ENCODE measurements at places on chromosomes 1 and 21.
A peak's percentile ranks its signal among the peaks of the same experiment; 100 is the strongest.

DNA sequence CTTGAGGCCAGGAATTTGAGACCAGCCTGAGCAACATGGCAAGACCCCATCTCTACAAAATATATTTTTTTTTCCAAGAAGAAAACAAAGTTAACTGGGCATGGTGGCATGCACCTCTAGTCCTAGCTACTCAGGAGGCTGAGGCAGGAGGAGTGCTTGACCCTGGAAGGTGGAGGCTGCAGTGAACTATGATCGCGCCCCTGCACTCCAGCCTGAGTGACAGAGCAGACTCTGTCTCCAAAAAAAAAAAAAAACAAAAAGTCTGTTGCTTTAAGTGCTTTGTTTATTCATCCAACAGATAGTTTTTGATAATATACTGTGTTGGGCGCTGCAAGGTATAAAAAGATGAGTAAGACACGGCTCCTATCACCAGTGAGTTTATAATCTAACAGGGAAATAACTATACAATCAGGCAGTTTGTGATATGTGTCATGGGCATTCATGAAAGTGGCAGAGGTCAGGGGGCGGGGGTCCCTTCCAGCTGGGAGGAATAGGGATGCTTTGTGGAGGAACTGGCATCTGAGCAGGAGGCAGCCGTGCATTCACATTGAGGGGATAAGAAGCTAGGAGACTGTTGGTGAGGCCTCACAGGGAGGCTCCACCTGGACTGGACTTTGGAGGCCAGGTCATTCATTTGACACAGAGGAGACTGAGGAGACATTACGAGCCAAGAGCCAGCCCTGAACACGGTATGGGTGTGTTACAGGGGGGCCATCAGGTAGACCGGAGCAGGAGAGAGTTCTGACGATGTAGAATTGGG, 67.3 kb upstream of the ERRFI1 start:
- DNase-seq: no peak

GRCh38 chr1:7478809-7479499, 292.1 kb upstream of the VAMP3 start:
- DNase-seq: peak; percentile 31

DNA sequence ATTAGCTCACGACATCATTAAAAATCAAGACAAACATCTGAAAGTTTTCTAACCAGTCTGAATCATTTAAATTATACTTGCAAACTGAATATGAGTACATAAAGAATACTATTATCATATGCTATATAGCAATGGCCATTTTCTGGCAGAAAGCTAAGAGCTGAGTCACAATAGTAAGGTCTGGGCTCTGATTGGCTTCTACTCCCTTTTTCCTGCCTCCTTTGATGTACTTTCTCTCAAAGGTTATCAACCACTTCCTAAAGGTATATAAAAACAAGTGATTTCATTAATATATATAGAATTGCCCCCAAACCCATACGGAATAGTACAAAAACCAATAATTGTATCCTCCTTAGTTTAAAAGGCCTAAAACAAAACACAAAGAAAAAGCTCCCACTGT, 7.0 kb downstream of the KCNA3 start:
- DNase-seq: no peak

- DNase-seq: peak; percentile 76
Observed at GRCh38 chr1:202144402-202145067, at the start of gene ARL8A. Gene ARL8A (minus strand): TSS chr1:202144737. CDS start chr1:202144572, 165 bp downstream.

GRCh38 chr21:39142972-39143371, 40.3 kb downstream of the PSMG1 start:
- no peak for DNase-seq

- no peak for DNase-seq
Observed at GRCh38 chr1:231000639-231001038, 21.7 kb downstream of the ARV1 start.

DNA sequence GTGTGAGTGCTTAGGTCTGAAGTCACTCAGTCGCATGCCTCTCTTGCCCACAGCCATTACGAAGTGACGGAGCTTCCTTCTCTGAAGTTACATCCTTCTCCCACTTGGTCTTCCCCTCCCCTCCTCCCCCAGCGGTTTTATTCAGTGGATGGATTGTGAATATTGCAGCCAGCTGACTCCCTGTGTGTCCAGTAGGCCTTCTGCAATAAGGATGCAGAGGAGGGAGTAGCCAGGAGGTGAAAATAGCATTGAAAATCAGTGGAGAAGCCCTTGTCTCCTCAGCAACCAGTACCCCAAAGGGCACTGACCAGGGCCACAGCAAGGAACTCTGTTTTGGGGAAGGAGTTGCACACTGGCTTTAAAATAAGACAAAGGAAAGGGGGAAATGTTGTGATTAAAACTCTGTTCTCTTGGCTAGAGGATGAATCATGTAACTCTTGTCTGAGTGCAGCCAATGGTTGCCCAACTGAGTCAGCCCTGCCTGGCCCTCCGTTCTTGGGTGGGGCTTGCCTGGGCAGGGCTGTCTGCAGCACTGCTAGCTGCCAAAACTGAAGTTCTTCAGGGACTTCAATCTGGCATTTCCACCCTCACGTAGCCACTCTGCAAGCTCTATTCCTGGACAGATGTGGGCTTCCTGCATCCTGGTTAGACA, 4.3 kb downstream of the S100A10 start:
- no peak for DNase-seq

GRCh38 chr1:202310071-202310725, 31.5 kb downstream of the UBE2T start:
- peak; percentile 14 for DNase-seq

GRCh38 chr21:29238967-29239290, 59.8 kb upstream of the BACH1 start:
- peak; percentile 90 for DNase-seq

DNA sequence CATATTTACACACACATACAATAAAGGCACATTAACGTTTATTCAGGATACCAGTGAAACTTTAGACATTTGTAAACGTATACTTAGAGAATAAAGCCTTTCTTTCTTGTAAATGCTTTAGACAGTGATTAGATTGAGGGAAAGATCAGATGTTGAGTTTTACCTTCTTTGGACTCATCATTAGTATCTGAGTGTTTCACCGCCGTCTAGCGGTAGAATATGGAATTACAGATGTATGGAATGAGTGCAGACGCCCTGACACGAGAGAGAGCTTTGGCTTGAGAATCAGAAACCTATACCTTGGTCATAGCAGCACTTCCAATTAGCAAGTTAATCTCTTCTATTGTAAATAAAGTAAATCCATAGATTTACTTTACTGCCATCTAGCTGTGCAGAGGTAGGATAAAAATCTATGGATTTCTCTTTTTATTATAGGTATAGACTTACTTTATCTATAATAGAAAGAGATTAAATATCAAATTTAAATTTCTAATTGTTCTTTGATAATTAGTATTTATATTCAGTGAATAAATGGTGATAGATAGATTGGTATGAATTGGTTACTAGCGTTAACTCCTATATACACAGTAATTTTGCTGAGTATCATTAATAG, 12.6 kb downstream of the FLG2 start:
- DNase-seq: peak; percentile 77

DNA sequence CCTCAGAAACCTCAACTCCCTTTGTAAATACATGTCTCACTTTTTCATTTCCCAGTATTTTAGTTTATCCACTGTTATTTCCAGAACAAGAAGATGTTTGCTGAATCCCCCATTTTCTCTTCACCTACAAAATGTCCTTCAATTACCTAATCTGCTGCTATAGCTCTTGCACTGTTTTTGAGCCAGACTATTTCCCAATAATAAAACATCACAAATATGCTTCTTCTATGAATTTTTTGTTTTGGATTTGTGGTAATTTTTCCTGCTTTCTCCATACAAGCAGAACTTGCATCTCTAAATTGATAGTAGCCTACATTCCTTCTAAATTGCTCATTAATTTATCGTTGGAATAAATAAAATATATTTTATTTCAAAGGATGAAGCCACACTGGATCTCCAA, 199.6 kb upstream of the C1orf87 start:
- DNase-seq: no peak

- DNase-seq: no peak
Observed at GRCh38 chr1:168696125-168696760, 32.8 kb downstream of the DPT start.

- DNase-seq: peak; percentile 10
Observed at GRCh38 chr1:92599184-92599583, 112.5 kb upstream of the GFI1 start.

- DNase-seq: no peak
Observed at GRCh38 chr1:218891577-218891976, 282.1 kb upstream of the LYPLAL1 start.

- no peak for DNase-seq
Observed at GRCh38 chr1:3693321-3693720, 41.0 kb downstream of the TP73 start.

DNA sequence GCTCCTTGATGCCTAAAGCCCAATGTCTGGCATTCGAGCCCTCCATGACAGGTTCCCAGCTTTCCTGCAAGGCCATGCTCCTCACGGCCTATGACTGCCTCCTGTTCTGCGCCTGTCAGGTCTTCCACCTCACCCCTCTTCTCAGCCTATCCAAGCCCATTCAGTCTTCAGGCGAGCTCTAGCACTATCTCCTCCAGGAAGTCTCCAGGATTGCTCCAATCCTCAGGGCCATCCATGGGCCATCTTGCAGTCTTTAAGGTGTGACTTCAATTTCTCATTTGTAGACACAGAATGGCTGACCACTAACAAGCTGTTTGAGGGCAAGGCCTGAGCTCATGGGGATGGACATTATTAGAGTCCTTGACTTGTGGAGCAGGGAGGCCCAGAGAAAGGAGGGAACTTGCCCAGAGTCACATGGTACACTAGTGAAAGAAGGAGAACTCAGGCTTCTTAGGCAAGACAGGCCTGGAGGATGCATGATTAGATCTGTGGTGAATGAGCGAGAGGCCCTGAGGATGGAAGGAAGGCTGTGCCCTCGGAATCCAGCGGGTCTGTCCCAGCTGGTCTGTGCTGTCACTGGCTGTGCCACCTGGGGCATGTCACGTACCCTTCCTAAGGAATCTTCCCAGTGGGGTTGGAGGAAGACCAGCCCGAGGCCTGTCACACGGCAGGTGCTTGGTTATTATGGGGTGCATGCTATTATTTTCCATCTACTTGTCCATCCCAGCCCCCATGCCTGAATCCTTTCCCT, 1.2 kb upstream of the ACOT11 start:
- DNase-seq: no peak

DNA sequence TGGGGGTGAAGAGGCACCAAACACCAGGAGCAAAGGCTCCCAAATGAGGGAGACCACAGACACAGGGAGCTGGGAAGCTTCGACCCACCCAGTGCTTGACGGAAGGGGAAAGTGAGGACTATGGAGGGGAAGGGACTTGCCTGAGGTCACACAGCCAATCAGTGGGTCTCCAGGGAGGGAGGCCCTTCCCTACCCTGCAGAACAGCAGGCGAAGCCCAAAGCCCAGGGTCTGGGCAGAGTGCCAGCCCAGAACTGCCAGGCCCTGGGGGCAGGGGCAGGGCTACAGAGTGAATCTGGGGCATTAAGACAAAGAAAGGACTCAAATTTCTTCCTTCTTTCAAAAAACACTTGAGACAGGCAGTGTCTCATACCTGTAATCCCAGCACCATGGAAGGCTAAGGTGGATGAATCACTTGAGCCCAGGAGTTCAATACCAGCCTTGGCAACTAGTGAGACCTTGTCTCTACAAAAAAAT, 45.5 kb upstream of the ECE1 start:
- DNase-seq: peak; percentile 90

- DNase-seq: no peak
Observed at GRCh38 chr1:24476571-24476970, 26.1 kb upstream of the RCAN3 start.

DNA sequence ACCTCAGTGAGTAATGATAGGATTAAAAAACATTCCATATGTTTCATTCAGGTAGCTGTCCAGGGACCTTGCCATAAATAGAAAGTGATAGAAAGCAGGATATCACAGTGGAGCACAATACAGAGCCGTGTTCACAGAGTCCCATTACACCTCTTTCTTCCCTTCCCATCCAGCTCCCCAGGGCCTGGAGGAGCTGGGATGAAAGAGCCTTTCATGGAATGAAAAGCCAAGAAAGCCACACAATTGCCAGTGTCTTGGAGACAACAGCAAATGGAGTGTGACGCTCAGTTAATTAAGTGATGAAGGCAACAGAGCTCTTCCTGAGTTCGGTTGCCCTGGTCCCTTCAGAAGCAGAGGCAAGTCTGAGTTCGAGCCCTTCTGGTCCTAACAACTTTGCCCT, 387.3 kb upstream of the PLXNA2 start:
- no peak for DNase-seq

GRCh38 chr1:201539561-201540431, 869 bp downstream of the NAV1 start:
- DNase-seq: no peak

GRCh38 chr1:11650331-11650991, 3.8 kb downstream of the FBXO2 start:
- peak; percentile 97 for DNase-seq

- DNase-seq: no peak
Observed at GRCh38 chr21:27722095-27722494, 755.2 kb upstream of the ADAMTS5 start.

- no peak for DNase-seq
Observed at GRCh38 chr1:58997637-58998036, 213.8 kb upstream of the JUN start.

- DNase-seq: no peak
Observed at GRCh38 chr21:45572783-45573451, 30.7 kb upstream of the SLC19A1 start.

DNA sequence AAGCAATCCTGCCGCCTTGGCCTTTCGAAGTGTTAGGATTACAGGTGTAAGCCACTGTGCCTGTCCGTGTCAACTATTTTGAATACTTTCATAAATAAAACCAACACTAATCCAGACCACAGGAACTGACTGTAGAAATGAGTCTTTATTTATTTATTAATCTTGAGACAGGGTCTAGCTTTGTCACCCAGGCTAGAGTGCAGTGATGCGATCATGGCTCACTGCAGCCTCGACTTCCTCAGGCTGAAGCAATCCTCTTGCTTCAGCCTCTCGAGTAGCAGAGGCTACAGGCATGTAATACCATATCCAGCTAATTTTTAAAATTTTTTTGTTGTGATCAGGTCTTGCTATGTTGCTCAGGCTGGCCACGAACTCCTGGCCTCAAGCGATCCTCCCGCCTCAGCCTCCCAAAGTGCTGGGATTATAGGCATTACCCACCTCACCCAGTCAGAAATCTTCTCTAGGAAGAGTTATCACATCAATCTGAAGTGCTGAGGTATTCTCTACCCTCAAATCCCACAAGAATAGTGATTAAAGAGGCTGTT, 21.7 kb upstream of the CPLANE2 start:
- DNase-seq: no peak

DNA sequence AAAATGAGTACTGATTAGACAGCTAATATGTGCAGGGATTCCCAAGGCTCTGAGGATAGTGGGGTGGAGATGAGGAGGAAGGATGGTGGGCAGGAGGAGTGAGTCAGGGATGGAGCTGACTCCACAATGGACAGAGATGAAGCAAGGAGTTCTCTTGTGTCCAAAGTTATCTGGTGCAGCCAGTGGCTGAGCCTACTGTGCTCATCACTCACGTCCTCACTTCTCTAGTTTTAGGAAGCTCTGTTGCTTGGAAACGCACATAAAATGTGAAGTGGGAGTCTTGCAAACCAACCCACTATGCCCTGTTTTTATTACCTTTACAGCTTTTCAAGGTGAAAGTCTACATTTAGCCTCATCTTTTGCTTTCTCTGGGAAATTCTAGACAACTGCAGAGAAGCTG, 36.5 kb upstream of the SAMD13 start:
- no peak for DNase-seq
